ENCODE measurements at places on chromosomes 11 and 22. TPM values are rescaled to one million over a fixed set of nuclear protein-coding genes. Genes with fewer than 3 reads are reported as not detected.

The CWC15 gene
- total RNA-seq, result 38.0 TPM

The AQP11 gene
- 0.68 TPM for total RNA-seq

The DKK3 gene
- 156 TPM for total RNA-seq

The KRTAP5-8 gene
- total RNA-seq, result not detected

The CLCF1 gene
- total RNA-seq, result 2.0 TPM

The SGSM1 gene
- total RNA-seq, result 7.2 TPM

- DNase-seq, result no peak
These were observed 3.3 kb downstream of the NADSYN1 start for GRCh38 chr11:71456294-71456693.

DNA sequence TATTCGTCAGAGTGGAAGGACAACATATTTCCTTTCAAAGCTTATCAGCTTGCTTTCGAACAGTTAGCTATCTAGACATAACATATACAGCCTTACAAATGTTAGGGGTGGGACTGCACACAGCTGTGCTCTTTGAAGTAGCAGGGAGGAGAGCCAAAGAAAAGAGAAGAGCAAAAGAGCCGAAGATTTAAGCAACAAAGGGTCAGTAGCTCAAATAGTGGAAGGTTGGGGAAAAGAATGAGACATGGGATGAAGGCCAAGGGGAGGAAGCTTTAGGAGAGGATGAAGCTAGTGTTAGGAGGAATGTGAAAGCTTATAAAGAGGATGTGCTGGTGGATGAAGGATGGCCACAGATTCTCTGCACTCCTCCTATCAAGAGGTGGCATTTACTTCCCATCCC lies 31.8 kb upstream of the IGSF22 start:
- DNase-seq, result no peak

DNA sequence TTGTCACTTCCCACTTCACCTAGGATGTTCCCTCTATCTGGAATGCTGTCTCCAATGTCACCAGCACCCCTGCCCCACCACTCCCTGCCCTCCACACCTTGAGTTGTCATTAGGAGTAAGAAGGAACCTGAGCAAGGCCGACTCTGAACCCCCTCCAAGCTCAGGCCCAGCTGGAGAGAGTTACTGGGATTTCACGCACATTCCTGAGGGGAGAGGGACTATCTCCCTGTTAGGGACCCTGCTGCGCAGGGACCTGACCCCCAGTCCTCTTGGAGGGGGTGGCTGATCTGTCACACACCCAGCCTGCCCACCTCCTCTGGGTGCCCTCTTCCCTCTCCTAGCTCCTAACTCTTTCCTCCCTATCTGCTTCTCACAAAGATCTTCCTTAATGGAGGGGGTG lies 81.7 kb downstream of the NECTIN1 start:
- DNase-seq, result no peak

DNA sequence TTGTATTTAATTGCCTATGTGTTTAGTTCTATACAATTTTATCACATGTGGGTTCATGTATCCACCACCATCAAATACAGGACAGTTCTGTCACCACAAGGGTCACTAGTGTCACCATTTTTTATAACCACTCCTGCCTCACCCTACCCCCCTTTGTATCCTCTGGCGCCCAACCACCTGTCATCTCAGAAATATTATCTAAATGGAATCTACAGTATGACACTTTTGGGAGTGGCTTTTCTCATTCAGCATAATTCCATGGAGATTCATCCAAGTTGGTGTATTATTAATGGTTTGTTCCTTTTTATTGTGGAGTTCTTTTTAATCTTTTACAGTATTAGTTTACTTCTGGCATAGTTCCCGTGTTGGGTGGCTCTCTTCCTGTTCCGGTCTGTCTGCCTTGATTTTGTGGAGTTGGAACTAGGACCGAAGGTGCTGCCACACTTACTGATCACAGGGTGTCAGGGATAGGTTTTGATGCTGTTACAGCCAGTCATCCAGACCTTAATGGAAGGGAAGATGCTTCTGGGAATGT lies 58.5 kb downstream of the TNRC6B start:
- no peak for DNase-seq

- no peak for DNase-seq
These were observed 21.1 kb downstream of the PHF21B start for GRCh38 chr22:44988671-44989070.

GRCh38 chr22:20792966-20793728 lies 19.2 kb downstream of the SERPIND1 start:
- no peak for DNase-seq

GRCh38 chr11:11022125-11022730 lies 164.4 kb upstream of the ZBED5 start:
- DNase-seq, result peak; percentile 54
